Lower leg skin (tissue), 4 donors: ENCODE measurements at places on chromosomes 6 and 20. TPM values are rescaled to one million over a fixed set of nuclear protein-coding genes. Genes with fewer than 3 reads are reported as not detected.

OVOL2 gene
- total RNA-seq: 35.8 TPM

DNA sequence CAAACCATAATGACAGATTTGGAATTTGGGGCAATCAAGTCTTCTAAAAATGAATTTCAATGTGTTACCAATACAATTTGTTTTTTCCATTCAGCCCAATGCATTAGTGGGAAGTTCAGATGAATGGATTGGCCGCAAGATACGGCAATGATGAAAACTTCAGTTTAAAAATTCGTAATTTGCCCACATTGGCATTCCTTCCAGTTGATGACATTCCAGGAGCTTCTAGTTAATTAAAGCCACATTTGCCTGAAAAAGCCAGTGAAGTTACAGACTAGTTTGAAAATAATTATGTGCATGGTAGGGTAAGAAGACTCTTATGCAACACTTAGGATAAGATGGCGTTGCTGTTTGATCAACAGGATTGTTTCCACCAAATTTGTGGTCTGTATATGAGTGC is 46.2 kb downstream of the NHLRC1 start:
- no peak for DNase-seq

COL10A1 gene
- total RNA-seq: not detected

GRCh38 chr6:132202574-132202973 is 198.7 kb downstream of the MOXD1 start:
- no peak for DNase-seq

GRCh38 chr6:31170987-31171671 is 647 bp upstream of the POU5F1 start:
- no peak for DNase-seq

C6orf15 gene
- 12.7 TPM for total RNA-seq

GSTA1 gene
- not detected for total RNA-seq

- DNase-seq: no peak
These were observed 813.1 kb downstream of the KIF16B start for GRCh38 chr20:15760001-15760621.

COX4I2 gene
- total RNA-seq: 3.4 TPM

- DNase-seq: no peak
These were observed 8.5 kb downstream of the CD164 start for GRCh38 chr6:109373762-109374161.
